ENCODE measurements at places on chromosomes 2 and 18.

GRCh38 chr2:56266761-56267414, 83.1 kb downstream of the CCDC85A start:
- no peak for DNase-seq

- no peak for DNase-seq
Observed at GRCh38 chr18:54239601-54240000, 15.1 kb upstream of the MBD2 start.

DNA sequence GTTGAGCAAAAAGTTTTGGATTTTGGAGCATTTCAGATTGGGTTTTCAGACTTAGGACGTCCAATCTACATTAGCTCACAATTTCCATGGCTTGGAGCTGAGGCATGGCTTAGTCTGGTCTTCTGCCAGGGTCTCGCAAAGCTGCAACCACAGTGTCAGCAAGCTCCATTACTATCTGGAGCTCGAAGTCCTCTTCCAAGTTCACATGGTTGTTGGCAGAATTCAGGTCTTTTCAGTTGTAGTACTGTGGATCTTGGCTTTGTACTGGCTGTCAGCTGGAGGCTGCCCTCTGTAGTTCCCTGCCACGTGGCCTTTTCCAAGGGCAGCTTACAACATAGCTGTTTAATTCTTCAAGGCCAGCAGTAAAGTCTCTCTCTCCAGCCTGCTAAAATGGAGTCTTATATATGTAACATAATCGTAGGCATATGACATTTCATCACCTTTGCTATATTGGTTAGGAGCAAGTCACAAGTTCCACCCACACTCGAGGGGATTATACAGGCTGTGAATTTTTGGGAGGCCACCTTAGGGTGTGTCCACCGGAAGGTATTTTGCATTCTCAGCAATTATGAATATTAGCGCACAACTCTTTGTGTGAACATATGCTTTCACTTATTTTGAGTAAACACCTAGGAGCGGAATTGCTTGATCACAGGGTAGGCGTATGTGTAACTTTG, 41.5 kb upstream of the EPC2 start:
- no peak for DNase-seq

GRCh38 chr2:59732871-59733566, 820.4 kb downstream of the BCL11A start:
- no peak for DNase-seq

- DNase-seq: no peak
Observed at GRCh38 chr2:1028831-1029230, 78.2 kb downstream of the SNTG2 start.

- DNase-seq: no peak
Observed at GRCh38 chr18:77373730-77374445, 124.2 kb downstream of the GALR1 start.

DNA sequence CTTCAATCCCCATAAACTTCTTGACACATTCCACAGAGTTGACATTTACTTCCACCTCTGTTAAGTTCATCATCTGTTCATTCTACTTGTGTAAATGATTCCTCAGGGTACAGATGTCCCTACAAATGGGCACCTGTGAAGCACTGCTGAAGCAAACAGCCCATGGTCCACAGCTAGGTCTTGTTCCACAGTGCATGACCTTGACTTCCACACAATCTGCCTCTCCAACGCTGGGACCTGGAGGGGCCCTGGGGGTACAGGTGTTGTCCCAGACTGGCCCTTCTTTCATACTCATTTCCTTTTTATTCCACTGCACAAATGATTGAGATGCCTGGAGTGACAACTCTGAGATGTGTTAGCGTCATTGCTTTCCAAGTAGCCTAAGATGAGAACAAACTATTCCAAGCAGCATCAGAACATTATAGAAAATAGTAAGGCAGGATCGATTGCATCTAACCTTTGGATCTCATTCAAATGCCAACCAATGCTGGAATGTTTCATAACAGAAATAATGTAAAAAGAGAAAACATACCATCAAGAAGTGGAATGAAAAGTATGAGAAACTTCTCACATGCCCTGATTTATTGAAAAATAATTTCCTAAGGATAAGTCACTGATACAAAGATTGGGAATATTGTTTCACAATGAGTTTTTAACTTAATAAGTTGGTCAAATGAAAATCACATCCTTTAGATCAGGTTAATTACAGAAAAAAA, 31.2 kb downstream of the PIEZO2 start:
- DNase-seq: no peak

- DNase-seq: no peak
Observed at GRCh38 chr2:4356109-4356508, 652.7 kb downstream of the DCDC2C start.

Data from vagina (tissue), 2 donors.